Inflammatory macrophage treated with lipopolysaccharide for 1 hour (primary cell): ENCODE measurements at places on chromosomes 6 and 20.
A peak's percentile ranks its signal among the peaks of the same experiment; 100 is the strongest.

- no peak for DNase-seq
These were observed 2.2 kb downstream of the TAF4 start for GRCh38 chr20:62063315-62063980.

- peak; percentile 44 for DNase-seq
These were observed 117.6 kb downstream of the HIVEP2 start for GRCh38 chr6:142827369-142827768.

GRCh38 chr6:7468382-7469081 lies 72.9 kb upstream of the DSP start:
- DNase-seq, result peak; percentile 66

GRCh38 chr20:47262365-47263013 lies 94.0 kb downstream of the ZMYND8 start:
- no peak for DNase-seq

DNA sequence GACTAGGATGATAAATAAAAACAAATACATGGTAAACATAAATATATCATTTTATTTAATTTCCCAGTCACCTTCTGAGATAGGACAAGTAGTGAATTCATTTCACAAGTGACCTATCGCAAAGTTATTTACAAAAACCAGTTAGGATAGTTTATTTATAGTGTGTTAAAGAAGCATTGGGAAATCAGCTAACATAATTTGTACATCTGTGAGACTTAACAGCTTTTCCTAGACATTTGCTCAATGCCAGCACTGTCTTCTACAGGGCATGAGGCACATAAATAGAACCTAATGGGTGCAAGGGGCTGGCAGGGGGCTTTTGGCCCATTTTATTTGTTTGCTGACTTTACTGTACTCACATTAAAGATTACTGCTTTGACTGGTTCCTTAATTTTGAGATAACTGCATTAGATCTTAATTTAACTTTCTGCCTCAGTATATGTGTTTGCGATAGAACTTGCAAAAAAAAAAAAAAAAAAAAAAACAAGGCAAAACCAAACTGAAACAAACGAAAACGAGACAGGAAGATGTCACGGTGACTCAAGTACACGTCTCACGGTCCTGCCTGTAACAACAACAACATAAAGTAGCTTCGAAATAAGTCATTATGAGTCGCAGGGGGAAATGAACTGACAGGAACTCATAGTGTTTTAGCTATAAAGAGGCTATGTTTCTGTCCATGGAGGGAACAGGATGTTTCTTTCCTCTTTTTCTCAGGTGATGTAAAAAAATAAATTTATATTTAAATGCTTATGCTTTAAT lies 133.7 kb upstream of the GMDS start:
- DNase-seq, result no peak

GRCh38 chr6:1773700-1774099 lies 164.0 kb downstream of the FOXC1 start:
- no peak for DNase-seq

GRCh38 chr6:79862126-79862525 lies 85.2 kb downstream of the ELOVL4 start:
- DNase-seq, result no peak

GRCh38 chr6:38997128-38997761 lies 51.3 kb upstream of the GLP1R start:
- DNase-seq, result no peak

DNA sequence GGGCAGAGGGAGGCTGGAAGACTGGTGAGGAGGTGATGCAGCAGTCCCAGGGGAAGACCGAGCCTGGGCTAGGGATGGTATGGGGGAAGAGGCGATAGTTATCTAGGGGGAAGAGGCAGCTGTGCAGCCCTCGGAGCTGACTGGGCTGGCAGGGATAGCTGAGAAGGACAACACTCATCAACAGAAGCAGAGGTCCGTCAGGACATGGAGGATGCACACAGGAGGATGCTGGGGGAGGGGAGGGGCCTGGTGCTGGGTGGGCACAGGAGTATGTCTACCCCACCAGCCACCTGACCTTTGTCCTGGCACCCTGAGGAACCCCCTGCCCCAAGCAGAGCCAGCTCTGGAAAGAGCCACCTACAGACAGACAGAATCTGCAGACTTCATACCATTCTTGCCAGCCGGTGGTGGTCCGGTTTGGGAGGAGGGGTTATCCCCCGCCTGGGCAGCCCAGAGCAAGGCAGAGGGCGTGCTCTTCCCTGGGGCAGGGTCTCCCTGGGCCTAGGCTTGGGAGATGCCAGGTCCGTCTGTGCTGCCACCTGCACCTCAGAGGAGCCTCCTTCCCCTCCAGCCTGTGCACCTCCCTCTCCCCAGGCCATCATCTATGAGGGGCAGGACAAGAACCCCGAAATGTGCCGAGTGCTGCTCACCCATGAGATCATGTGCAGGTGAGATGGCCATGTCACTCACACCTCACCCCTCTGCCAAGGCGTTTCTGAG lies 14.9 kb downstream of the EBF4 start:
- no peak for DNase-seq
